ENCODE measurements at places on chromosomes 5 and 9.

DNA sequence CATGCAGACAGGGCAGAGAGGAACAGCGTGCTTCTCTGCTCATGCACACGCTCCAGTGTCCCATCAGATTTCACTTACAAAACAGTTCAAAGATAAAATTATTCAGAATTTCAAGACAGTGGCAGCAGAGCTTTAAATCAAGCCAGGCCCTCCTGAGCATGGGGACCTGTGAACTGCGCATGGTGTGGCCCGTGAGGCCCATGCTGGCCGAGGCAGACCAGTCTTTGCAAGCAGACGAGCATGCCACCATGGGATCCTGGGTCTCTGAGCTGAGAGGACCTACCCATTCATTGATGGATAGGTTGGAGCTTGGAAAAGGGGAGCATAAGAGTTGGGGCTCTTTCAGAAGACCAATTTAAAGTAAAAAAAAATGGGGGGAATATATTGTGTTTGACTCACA is 35.0 kb upstream of the SAP30L start:
- no peak for DNase-seq

DNA sequence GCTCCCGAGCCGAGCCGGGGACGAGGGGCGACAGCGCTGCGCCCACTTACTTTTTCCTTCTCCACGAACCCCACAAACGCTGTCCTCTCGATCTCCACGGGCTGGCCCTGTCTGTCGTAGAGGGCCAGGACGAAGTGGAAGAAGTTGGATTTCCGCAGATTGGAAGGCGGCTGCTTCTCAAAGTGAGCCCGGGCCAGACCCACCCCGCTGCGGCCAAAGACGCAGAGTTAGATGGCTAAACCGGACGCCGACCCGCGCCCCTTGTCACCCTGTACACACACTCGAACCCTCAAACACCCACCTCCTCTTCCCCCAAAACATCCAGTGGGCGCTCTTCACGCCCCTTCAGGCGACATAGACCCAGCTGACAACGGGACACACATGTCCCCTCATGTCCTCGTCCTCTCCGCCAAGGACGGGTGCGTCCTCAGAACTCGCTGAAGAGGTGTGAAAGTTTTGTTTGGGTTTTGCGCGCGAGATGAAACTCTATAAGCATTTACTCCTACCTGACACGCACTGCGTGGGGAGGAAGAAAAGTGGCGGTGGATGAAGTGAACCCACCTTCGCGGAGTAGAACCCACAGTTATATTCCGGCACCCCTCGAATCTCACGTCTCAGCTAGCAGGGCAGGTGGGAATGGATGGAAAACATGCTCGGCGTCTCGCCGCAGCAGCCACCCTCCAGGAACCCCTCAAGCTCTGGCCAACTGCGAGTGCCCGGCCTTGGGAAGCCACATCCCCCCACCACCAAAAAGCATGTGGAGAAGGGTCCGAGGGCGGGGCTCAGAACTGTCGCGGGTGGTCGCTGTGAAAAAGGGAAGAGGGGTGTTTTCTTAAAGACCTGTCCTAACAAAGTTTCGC is 2.6 kb downstream of the EBF1 start:
- no peak for DNase-seq

- DNase-seq, result peak; percentile 33
These were observed 754 bp downstream of the VDAC1 start for GRCh38 chr5:134003817-134004625.

GRCh38 chr5:167571824-167572223 is 719.6 kb upstream of the WWC1 start:
- DNase-seq, result no peak

GRCh38 chr5:132266836-132267160 is 9.3 kb downstream of the PDLIM4 start:
- DNase-seq, result no peak

DNA sequence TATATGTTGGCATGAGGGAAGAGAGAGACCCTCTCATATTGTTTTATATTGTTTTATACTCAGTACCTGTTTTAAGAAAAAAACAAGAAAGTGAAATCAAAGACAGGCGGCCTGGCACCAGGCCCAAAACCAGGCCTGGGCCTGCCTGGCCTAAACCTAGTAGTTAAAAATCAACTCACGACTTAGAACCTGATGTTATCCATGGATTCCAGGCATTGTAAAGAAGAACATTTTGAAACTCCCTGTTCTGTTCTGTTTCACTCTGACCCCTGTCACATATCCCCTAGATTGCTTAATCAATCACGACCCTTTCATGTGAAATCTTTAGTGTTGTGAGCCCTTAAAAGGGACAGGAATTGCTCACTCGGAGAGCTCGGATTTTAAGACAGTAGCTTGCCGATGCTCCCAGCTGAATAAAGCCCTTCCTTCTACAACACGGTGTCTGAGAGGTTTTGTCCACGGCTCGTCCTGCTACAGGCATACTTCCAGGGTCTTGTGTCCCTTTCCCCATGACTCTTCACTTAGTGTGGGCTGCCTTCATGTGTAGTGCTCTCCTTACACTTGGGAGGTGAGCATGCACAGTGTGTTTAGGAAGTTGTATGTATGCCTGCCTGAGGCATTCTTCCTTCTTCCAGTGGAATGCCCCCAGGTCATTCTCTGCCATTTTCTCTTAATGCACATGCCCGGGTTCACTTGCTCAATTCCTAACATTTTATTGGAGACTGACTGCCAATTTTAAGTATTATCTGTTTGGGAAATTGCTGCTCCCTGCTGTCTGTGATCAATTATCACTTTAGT is 17.8 kb downstream of the TBCA start:
- DNase-seq, result no peak

DNA sequence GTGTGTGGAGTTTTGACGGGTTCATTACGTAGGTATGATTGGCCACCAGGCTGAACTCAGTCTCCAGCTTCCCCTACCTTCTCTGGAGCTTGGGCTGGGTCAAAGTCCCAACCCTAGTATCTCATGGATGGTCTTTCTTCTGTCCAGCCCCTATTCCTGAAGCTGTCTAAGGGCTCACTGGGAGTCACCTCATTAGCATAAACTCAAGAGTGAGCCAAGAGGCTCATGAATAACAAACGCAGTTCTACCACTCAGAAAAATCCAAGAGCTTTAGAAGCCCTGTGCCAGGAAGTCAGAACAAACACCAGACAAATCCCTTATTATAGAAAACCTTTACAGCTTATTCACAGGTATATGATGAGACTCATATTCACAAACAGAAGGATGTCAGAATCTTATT is 180.3 kb upstream of the NFIL3 start:
- DNase-seq, result no peak

- no peak for DNase-seq
These were observed 120.6 kb upstream of the NIPBL start for GRCh38 chr5:36755920-36756488.

DNA sequence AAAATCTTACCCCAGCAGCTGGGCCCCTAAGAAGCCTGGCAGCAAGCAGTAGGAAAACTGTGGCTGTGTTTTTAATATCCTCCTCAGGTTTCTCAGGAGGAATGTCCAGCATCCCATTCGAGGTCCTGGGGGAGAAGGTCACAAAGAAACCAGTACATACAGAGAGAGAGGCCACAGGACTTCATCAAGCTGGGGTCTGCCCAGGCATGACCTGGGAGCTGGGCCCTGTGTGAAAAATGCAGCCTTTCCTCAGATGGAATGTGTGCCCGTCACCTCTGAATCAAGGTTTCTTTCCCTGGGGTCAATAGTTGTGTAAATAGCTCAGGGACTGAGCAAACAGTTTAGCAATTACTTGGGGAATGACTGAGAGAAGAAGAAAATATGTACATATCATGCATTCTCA is 33.9 kb upstream of the RAD23B start:
- no peak for DNase-seq

Data from CD4-positive, alpha-beta T cell treated with Interleukin-15 for 1 hour (primary cell).